ENCODE measurements at places on chromosomes 3 and 15. TPM values are rescaled to one million over a fixed set of nuclear protein-coding genes. Genes with fewer than 3 reads are reported as not detected.

The SH2D7 gene
- total RNA-seq = not detected

GRCh38 chr3:194683380-194683779 is 2.3 kb upstream of the FAM43A start:
- DNase-seq = no peak

GRCh38 chr15:63872759-63873510 is 39.2 kb upstream of the HERC1 start:
- no peak for DNase-seq

The PATL2 gene
- 8.6 TPM for total RNA-seq

The PLA2G4F gene
- not detected for total RNA-seq

DNA sequence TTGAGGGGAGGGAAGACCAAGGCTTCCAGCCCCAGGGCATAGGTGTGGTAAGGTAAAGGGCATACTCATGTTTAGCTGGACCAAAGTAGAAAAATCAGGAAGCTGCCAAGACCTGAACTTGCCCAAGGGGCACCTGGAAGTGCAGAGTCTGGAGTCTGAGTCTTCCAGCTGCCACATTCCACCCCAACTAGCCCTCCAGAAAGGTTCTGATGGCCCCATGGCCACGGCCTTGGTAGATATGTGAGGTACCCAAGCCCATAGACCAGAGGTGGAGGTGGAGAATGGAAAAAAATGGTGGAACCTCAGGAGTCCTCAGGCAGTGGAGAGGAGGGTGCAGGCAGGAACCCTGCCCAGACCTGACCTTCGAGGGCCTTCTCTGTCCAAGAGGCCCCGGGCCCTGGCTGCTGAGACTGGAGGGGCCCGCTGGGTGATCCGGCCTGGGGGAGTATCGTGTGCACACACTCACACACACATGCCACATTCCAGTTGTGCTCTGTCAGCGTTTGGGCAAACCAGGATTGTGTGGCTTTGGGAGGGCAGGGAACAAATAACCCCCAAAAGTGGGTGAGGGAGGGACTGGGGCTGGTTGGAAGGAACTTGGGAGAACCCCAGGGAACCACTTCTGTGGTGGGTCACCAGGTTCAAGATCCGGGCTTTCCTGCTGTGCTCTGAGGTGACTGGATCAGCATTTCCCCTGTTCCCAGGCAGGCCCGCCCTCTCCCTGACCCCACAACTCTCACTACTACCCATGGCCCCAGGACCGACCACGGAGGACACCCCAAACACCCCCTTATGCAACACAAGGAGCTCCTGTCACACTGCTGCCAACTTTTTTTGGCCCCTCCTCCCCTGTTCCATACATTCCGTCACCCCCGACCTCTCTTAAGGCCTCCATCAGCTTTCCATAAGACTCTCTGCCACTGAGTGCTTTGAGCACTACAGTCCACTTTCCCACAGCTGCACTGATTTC is 11.6 kb downstream of the MYL3 start:
- no peak for DNase-seq

DNA sequence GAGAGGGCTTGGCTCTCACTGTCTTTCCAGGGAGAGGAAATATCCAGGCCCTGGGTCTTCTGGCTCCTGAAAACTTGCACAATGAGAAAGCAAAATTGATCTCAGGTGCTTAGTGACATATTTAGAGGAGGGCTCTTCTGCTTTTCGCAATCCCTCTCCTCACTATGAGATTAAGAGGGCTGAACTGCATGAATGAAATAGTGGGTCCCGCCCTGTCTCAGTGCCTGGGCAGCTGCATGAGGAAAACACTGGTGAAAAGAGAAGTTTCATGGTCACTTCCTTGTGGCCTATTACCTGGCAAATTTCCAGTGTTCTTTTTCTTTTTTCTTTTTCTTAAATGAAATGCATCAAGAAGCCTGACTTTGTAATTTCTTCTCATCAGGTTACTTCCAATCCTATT is 73.5 kb downstream of the TRAK1 start:
- DNase-seq = no peak

DNA sequence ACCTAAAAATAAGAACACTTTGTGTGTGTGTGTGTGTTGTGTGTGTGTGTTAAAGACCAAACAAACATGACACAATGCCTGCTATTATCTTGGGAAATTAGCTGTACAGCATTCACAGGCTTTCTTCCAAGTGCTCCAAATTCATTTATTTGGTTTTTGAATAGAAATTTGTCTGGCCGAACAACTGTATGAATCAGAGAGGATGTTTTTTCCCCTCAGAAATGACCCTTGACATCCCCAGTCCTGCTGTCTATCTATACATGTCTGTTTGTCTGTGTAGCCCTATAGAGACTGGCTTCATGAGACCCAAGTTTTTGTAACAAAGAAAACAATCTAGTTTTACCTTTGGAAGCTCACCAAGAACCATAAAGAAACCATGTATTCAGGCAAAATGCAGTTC is 549.8 kb downstream of the NSUN3 start:
- no peak for DNase-seq

DNA sequence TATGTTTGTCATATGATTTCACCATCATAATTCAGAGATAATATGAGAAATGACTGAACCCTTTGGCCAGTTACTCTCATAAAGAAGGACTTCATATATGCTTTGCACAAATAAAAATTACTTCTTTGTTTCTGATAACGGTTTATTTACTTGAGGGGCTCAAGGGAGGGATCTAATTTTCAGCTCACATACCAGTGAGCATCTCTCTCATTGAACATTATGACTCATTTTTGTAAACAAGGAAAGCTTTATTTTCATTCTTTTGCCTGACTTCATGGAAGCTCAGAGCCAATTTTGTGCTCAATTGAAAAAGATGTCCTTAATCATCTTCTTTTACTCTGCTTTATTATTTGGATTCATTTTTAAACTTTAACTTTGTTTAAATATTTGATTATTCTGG is 5.8 kb downstream of the NLGN1 start:
- no peak for DNase-seq

GRCh38 chr3:155908086-155908485 is 37.6 kb downstream of the GMPS start:
- DNase-seq = no peak

DNA sequence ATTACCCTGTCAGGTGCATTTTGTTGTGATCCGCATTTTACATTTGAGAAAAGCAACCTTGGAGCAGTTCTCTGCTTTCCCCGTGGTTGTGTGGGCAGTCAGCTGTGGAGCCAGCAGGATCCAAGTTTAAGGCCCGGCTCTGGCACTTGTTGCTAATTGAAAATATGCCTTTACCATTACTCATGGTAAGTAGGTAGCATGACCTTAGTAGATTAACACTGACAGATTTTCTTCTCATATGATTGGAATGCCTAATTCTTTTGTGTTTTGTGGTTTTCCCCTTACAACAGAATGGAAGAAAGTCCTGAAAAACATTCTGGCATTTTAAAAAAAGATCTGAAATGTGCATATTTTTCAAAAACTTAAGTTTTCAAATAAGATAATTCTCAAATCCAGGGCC is 246.5 kb upstream of the LRRN1 start:
- DNase-seq = no peak

GRCh38 chr15:47998619-47999019 is 122.2 kb upstream of the SLC24A5 start:
- no peak for DNase-seq

The DBR1 gene
- 32.7 TPM for total RNA-seq

DNA sequence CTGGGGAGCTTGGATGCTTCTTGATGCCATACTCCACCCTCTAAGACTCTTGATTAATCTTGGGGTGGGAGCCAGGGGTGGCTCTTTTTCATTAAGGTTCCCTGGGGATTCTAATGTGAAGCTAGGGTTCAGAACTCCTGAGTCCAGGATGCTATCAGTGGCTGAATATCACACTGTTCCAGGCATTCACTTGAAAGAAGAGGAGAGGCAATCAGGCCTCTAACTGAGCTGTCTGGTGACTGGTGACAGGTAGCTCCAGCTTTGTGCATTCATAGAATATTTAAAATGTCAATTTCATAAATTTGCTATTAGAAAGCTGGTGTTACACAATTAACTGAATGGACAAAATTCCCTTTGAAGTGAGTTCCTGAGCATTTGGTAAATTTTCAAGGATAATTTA is 139.0 kb downstream of the CHDH start:
- DNase-seq = no peak

The PML gene
- 53.4 TPM for total RNA-seq

The NECTIN3 gene
- total RNA-seq = 2.4 TPM

Data from activated naive CD8-positive, alpha-beta T cell treated with anti-CD3 and anti-CD28 coated beads for 36 hours (primary cell).